ENCODE measurements at places on chromosomes 4 and X.

GRCh38 chr4:1036095-1036494, 24.7 kb downstream of the FGFRL1 start:
- DNase-seq: no peak

DNA sequence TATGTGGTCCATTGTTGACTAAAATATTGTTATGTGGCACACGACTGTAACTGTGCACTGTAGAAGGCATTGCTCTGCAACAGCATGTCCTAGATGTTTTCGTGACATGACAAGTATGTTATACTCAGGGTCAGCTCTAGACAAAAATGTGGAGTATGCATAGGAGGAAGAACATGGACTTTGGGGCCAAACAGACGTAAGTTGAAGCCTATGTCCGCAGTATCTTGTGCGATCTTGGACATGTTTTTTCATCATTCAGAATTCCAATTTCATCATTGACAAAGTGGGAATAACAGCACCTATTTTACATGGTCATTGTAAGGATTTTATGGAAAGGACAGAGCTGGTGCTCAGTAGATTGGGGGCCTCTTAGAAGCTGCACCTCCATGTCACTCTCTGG, 27.7 kb upstream of the PROM1 start:
- no peak for DNase-seq

DNA sequence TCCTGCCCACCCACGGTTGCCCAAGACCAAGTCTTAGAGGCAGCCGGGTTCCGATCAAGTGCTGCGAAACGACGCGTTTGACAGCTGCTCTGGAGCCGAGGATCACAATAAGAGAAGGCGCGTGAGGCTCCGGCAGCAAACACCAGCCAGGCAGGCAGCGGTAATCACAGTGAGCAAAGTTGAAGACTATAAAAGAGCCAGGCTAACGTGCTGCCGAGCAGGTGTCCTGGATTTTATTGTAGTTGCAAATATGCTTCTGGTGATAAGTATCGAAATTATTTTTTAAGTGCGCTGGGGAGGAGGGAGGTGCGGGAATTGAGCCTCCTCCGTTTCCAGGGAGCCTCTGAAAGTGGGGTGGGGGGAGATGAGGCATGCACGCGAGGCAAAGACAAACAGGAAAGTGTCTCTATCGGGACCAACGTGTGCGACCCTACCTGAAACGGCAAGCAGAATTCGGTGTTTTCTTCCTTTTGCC, 590 bp downstream of the GABRA2 start:
- DNase-seq: no peak

- DNase-seq: no peak
Observed at GRCh38 chr4:110106931-110107296, 91.5 kb downstream of the ELOVL6 start.

- no peak for DNase-seq
Observed at GRCh38 chr4:179728305-179728704, 2286.1 kb upstream of the AGA start.

DNA sequence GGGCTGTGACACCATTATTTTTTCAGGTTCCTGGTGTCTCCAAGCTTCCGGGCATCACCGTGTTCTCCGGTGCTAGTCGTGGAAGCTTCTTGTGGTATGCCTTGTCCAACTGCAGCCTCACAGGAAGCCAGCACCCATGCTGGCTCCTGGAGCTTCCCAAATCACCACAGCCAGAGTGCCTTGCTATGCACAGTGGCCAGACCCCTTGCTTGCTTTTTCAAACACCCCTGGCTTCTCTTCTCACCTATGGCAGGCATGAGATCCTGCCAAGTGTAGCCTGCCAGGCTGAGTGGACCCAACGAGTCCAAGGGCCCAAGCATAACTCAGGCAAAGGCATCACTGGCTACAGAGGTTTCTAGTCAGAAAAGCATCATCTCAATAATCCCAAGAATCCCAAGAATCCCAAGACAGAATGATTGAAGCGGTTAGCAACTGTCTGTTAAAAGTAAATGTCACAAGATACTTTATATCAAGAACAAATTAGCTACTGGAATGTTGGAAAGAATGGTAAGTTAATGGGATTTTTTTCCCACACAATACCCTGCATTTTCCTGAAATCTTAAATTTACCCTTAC, 1522.9 kb downstream of the PCDH18 start:
- DNase-seq: no peak

- DNase-seq: no peak
Observed at GRCh38 chr4:13704035-13704434, 76.5 kb upstream of the BOD1L1 start.

DNA sequence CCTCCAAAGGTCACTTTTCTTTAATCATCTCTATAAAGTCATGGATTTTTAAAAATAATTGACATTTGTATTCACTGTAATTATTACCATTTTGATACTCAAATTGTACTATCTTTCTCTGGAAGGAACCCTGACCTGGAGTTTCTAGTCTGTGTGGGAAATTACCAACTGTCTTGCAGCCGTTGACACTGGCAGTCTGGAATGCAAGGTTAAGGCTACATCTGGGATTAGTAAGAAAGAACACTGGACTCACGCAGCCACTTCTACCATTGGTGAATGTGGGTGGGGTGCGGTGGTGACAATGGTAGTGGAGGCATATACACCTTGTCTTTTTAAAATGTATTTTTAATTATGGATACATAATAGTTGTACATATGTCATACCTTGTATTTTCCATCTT, 40.9 kb downstream of the EGF start:
- DNase-seq: no peak

- DNase-seq: no peak
Observed at GRCh38 chrX:69089203-69089602, 76.0 kb downstream of the PJA1 start.

DNA sequence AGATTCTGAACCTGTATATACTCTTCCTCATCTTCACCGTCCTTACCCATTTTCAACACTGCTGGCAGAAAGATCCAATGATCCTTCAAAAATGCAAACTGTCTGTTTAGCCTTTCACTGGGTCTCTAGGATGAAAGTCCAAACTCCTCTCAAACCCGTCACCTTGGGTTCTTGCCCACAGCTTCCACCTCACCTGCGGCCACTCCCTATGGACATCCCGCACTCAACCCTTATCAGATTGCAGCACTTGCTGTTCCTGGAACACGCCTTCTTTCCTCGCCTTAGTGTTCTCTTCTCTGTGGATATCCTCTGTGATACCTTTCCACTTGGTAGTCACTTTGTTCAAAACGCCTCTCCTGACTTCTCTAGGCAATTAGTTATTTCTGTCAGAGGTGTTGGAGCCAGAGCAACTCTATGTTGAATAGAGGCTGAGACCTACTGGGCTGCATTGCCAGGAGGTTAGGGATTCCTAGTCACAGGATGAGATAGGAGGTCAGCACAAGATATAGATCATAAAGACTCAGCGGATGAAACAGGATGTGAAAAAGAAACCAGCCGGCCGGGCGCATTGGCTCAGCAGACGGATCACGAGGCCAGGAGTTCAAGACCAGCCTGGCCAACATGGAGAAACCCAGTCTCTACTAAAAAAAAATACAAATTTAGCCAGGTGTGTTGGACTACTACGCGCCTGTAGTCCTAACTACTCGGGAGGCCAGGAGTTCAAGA, 4.2 kb upstream of the NOCT start:
- DNase-seq: no peak

- DNase-seq: no peak
Observed at GRCh38 chrX:63761639-63762038, 23.4 kb downstream of the ARHGEF9 start.

DNA sequence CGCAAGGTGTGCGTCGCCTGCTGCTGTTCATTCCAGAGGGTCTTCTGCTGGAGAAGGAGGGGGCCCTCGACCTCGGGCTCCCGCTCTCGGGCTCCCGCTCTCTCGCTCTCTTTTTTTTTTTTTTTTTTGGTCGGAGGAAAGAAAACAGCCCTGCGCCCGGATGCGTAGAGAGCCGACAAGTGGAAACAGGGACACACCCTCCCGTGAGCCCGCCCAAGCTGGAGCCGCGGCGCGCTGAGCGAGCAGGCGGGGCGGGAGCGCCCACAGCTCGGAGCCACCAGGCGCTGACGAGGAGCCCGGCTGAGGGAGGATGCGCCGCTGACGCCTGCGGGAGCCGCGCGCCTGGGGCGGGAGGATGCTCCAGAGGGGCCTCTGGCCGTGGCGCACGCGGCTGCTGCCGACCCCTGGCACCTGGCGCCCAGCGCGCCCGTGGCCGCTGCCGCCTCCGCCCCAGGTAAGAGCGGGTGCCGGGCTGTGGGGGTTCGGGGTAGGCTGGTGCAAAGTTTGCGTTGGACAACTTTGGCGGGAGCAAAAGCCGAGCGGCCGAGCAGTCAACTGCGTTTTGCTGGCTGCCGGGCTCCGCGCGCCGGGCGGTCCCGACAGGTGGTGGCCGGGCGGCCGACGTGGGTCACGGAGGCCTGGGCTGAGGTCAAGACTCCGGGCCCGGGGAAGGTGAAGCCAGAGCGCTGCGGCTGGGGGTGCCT, at the start of gene MCUB:
MCUB (plus strand) TSS at position 264 of the 704 bp plus-strand sequence; CDS start at position 356, 92 bp downstream.
- DNase-seq: peak; percentile 93

GRCh38 chrX:108177351-108178142, 86.0 kb downstream of the ATG4A start:
- no peak for DNase-seq

DNA sequence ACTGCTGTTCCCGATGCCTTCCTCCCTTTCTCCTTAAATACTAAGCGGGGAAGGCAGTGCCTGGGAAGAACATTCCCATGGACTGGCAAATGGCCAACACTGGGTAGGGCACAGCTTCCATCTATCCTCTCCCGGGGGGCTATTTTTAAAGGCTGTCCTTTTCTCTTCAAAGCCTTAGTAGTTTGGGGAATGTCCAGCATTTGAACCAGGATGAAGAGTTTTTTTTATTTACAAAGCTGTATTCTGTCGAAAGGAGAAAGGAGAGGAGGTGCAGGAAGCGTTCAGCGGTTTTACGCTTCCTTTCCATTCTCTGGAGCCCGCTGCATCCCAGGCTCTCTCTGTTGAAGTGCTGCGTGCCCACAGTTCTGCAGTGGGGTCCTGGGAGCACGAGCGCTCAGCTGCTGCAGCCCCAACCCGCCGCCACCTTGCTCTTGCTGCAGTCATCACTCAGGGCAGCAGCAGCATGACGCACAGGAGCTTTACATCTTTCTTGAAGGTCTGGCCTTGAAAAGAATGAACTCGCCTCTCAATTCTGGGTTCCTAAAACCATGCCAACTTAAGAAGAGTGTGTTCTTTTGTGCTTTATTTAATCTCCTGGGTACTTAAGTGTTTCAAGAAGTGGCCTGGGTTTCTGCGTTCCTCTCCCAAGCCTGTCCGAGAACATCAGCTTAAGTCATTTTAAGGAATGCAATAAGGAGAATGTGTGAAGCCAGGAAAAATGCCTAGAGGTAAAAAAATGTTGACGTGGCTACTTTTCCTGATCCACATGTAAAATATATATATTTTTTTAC, 427.2 kb downstream of the MAPK10 start:
- no peak for DNase-seq

GRCh38 chr4:65983061-65983460, 312.8 kb upstream of the EPHA5 start:
- no peak for DNase-seq

DNA sequence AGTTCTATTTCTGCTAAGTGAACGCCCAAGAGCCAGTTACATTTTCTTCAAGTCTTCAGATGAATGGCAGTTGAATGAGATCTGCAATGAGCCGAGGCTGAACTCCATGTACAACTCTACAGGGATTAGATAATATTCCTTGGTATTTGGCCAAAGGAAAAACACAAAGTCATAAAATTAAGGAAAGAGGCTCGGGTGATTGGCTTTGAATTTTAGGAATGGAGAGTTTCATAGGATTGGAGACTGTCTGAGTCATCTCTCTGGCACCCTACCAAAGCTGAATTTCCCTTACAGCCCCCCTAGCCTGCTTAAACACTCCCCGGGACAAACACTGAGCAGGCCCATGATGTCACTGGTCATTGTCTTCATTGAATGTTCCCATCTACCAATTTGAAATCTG, 188.0 kb upstream of the C1QTNF7 start:
- no peak for DNase-seq

Measured in osteocyte (in vitro differentiated cells).